Midbrain (tissue), 1 donor: ENCODE measurements at places on chromosomes 6 and 20.

- DNase-seq: no peak
Measured at GRCh38 chr6:167676000-167676665, 150.6 kb upstream of the AFDN start.

GRCh38 chr6:111888928-111889695 is 15.9 kb upstream of the FYN start:
- peak; percentile 41 for DNase-seq

- DNase-seq: peak; percentile 53
Measured at GRCh38 chr6:114747995-114748625, 405.3 kb upstream of the HS3ST5 start.

GRCh38 chr6:77177470-77177869 is 285.8 kb downstream of the HTR1B start:
- no peak for DNase-seq

- DNase-seq: no peak
Measured at GRCh38 chr20:23507346-23507745, 16.4 kb downstream of the CST8 start.

DNA sequence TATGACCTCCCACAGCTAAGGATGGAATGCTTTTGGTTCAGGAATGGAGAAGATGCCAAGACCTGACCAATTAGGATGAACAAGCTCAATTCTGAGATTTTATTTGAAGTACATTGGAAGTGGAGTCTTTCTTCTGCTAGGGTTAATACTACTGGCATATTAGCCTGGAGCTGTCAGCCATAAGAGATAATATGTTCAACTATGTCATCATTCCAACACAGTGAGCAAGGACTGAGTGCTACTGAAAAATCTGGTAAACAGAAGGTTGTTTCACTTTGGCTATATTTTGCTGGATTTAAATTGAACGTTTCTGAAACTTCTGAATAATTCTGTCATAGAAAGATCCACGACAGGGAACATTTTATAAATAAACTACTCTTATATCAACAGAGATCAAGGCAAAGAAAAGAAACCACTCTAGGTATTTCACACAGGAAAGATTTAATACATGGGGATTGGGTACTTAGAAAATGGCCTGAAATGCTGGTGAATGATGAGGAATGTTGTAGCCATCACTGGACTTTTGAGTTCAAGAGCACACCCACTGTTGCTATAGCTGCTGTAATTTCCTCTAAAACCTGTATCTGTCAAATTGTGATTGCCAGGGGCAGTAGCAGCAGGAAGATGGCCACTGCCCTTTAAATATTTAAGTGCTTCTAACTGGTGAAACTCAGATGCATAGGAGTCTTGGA is 200.5 kb downstream of the PLCB4 start:
- no peak for DNase-seq

DNA sequence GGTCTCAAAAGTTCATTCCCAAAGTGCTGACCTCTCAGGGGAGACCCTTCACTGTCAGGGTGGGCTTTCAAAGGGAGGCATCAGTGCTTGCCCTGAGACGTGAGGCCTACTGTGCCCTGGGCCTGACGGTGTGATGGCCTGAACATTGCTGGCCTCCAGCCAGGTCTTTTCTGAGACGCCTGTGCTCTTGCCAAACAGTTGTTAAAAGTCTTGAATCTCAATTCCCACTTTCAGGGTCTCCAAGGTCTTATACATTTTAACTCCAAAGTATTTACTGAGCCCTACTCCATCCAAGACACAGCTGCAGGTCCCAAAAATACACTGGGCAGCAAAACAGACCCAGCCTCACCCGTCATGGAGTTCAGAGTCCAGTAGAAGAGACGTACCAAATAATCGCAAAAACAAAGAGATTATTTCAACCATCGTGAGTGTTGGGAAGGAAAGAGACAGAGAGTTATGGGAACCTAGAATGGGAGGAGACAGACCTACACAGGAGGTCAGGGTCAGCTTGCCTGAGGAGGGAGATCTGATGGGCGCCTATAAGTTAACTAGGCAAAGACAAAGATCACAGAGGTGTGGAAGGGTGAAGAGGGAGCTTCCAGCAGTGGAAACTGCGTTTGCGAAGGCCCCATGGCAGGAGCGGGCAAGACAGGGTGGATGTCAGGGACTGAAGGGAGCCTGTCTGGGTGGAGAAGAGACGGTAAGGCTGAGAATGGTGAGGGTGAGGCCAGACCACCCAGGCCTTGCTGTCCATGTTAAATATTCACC is 446.3 kb downstream of the PREX1 start:
- no peak for DNase-seq

- peak; percentile 31 for DNase-seq
Measured at GRCh38 chr6:134741200-134741536, 208.7 kb downstream of the ALDH8A1 start.

DNA sequence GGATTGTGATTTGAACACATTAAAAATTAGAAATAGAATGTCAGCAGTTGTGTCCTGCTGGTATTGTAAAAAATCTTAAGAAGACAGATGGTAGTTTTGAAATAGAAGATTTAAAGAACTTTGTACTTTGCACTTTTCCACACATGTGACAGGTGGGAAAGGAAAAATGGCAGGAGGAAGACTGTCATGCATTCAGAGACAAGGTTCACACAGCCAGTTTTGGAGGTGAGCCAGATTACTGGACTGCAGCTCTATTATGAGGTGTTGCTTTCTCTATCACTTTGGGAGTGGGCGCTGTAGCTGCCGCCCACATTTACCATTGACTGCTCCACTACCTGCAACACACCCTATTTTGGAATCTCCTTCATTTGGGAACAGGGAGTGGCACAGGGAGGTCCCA is 12.1 kb upstream of the NDUFAF4 start:
- no peak for DNase-seq

DNA sequence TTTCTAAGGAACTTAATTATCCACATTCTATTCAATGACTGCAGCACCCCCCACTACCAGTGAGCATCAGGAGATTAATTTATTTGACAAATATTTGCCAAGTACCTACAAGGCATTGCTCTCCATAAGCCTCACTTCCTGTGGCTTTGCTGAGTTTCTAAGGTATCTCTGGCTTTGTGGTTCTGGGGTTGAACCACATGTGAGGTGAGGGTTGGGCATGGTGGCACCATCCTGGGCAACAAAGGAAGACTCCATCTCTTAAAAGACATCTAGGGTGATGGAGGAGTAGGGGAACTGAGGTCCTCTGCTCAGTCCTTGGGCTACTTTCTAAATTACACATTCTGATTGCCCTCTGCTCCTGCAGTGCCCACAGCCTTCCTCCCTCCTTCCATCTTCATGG is 25.5 kb upstream of the WFDC2 start:
- DNase-seq: no peak

- no peak for DNase-seq
Measured at GRCh38 chr6:113169484-113169883, 687.7 kb upstream of the MARCKS start.

DNA sequence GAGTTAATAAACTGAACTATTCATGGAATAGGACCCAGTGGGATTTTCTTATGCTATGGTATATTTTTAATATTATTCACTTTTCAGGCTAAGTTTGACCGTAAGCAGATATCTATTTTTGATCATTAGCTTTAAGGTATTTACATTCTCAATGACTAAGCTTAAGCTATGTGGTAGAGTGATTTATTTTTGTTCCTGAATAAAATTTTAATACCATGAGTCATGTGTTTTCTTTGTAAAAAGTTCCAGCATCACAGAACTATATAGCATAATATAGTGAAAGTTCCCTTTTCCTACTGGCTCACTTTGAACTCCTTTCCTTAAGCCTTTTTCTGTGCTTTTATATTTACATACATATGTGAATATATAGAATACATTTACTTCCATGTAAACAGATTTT is 75.8 kb downstream of the BCKDHB start:
- DNase-seq: no peak

- peak; percentile 42 for DNase-seq
Measured at GRCh38 chr6:157461000-157461915, 80.3 kb downstream of the ZDHHC14 start.

DNA sequence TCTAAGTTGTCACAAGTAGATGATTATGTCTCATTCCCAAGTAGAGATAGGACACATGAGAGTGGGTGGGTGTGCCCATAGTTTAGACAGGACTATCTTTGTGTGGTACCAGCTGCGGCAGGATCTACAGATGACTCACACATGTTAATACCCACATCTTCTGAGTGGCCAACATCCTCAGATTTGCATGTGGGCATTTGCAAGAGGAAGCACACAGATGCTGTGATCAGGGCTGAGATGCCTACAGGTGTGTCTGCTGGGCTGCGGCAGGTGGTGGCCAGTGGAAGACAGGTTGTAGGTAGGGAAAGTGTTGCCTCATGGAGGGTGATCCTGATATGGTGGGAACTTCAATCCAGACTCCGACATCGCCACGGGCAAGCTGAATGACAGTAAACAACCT is 50.8 kb downstream of the UTRN start:
- no peak for DNase-seq

DNA sequence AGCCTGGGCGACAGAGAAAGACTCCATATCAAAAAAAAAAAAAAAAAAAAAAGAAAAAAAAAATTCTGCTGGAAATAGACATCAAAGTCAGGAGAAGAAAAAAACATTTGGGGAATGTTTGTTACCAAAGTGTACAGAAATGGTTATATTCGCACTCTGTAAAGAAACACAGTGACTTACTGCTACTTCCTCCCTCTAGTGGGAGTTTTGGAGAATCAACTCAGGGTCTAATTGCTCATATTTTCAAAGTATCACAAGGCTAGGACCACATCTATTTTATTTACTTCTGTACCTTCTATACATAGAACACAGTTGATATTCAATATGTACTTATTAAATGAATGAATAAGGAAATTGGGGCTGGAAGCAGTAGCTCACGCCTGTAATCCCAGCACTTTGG is 24.4 kb downstream of the ARG1 start:
- DNase-seq: no peak

DNA sequence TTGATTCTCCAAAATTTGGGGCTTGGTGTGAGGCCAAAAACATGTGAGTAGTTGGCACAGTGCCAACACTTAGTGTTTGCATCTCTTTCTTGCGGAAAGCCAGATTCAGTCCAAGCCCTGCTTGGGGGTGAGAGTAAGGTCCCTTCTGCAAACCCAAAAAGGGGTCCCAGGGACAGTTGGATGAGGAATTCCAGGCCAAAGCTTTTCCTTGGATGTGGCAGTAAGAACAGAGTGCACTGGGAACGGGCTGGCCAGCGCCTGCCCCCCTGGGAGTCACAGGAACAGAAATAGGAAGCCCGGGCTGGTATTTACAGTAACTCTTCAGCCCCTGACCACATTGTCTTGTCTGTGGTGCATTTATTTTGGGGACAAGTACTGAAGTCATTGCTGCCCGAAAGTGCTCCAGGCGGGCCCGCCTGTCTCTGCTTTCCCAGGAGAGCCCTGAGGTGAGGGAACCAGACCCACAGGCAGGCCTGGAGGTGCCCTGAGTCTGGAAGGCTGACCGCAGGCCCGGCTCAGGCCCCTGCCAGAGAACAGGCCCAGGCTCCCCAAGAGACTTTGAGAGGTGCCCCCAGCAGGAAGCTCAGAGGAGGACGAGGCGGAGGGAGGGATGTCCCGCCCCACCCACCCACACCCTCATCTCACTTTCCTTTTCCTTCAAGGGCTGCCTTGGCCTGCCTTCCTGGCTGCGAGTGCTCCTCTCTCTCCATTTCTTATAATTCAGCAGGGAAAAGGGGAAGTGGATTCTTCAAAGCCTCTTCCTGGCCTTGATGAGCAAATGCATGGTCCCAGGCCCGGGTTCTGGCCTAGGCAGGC is 218.4 kb downstream of the MAFB start:
- DNase-seq: no peak

GRCh38 chr6:157869673-157870302 is 46.7 kb downstream of the SNX9 start:
- no peak for DNase-seq

DNA sequence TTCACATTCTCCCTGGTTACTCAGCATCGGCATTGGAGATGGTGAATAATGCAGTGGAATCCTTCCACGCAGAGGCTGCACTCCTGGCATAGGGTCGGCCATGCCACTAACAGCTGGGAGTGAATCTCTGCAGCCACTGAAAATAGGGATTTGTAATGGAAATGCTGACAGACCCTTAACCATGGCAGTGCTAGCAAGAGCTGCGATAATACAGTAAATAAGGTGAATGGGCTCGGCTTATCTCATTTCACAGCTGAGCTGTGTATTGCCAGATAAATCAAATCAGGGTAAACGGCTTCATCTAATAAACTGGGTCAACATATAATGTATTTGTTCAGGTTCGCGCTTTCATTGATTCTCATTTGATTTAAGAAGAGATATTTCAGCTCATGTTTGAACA is 156.8 kb downstream of the SLC35B3 start:
- no peak for DNase-seq
